ENCODE measurements at places on chromosomes 3 and 15.

DNA sequence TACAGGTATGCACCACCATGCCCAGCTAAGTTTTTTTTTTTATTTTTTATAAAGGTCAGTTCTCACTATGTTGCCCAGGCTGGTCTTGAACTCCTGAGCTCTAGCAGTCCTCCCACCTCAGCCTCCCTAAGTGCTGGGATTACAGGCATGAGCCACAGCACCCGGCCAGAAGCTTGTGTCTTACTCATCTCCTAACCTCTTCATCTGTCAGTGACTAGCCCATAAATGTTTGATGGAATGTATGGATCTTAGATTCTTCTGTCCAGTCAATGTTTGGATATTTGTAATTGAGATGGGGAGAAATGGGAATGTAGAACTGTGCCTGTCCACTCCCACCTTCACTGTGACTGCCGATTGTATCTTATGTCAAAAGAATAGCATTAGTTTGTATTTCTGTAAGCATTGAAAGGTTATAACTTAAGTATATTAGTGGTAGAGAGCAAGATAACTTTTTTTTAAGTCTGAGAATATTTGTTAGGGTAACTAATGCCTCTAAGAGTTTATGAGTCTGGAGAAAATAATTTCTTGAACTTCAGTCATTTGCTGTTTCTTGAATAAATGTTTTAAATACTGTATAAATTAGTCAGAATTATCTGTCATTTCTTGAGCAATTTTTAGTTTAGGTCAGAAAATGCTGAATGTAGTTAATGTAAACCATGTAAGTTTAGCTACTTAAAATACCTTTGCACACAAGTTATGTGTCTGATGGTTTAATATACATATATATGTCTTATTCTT is 215.3 kb upstream of the CGNL1 start:
- DNase-seq: no peak

GRCh38 chr3:183576487-183577107 is 21.1 kb upstream of the KLHL6 start:
- DNase-seq: peak; percentile 77

- no peak for DNase-seq
Observed at GRCh38 chr15:92580933-92581445, 74.6 kb downstream of the FAM174B start.

DNA sequence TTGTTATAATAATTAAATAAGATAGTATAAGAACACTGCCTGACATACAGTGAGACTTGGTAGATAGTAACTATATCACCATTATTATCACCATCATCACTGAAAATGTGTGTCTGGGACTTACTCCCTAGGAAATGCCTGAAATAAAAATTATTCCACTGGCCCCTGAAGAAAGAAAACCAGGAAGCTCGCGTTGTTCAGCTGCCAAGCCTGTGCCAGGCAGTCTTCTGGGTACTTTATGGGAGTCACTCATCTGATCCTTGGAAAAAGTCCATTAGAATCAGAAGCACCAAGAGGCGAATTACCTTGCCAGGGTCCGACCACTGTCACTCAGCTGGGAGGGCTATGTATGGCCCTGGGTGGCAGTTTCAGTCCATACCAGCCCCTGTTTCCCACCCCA is 220.3 kb upstream of the TPM1 start:
- DNase-seq: no peak

DNA sequence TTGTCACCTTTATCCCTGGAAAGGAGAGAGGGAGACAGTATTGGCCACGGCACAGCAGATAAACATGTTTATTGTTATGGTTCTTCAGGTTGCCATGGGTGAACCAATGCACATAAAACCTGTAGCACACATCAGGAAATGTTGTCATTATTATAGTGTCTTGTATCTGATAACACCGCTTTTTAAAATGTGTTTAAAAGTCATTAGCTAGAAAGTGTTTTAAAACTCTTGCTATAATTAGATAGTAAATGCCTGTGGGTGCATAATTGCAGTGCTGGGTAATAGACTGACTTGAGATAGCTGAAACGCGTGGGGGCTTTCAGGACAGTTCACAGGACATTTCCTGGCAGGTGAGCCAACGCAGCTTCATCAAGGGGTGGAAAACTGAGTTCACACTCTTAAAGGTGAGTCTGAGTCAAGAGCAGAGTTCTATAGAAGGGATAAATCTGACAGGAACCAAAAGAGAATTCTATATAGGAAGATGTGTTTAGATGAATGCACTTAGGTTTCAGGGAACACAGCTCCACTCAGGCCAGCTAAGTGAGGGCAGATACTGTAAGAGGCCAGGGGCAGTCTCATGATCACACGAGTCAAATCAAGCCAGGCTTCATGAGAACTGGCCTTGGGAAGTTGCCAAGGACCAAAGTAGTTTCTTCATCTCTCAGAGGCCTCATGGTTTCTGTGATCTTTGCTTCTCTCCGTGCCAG is 35.6 kb upstream of the PPP4R2 start:
- DNase-seq: no peak

GRCh38 chr15:73856458-73857192 is 16.7 kb upstream of the TBC1D21 start:
- no peak for DNase-seq

DNA sequence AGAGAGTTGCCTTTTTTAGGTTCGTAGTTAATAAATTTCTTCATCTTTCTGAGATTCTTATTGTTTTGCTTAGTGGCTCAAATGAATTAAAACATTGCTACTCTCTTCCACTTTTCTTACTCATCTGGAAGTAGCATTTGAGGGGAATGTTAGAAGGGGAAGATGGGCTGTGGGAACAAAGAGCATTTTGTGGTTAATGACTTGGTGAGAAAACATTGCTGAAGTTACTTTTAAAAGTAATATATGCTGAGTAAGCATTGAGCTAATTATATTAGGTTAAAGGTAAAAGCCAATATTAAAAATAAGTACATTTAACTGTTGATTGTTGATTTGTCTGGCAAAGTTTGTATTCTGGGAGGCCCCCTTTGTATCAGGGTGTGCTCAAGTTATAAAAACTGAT is 5.7 kb downstream of the MORF4L1 start:
- DNase-seq: no peak

- no peak for DNase-seq
Observed at GRCh38 chr3:98744283-98744682, 18.9 kb upstream of the ST3GAL6 start.

DNA sequence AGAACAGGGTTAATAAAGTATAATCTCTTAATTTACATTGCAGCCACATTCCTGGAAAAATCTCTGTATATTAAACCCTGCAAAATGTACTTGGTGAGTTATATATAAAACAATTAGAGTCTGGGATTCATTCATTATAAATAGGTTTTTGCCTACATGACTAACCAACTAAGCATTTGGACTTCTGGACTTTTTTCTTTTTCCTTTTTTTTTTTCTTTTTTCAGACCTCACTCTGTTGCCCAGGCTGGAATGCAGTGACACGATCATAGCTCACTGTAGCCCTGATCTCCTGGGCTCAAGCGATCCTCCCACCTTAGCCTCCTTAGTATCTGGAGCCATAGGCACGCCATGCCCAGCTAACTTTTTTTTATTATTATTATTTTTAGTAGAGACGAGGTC is 4.5 kb downstream of the DNAJC13 start:
- DNase-seq: no peak

GRCh38 chr3:72191209-72191960 is 406.4 kb upstream of the PROK2 start:
- DNase-seq: no peak

DNA sequence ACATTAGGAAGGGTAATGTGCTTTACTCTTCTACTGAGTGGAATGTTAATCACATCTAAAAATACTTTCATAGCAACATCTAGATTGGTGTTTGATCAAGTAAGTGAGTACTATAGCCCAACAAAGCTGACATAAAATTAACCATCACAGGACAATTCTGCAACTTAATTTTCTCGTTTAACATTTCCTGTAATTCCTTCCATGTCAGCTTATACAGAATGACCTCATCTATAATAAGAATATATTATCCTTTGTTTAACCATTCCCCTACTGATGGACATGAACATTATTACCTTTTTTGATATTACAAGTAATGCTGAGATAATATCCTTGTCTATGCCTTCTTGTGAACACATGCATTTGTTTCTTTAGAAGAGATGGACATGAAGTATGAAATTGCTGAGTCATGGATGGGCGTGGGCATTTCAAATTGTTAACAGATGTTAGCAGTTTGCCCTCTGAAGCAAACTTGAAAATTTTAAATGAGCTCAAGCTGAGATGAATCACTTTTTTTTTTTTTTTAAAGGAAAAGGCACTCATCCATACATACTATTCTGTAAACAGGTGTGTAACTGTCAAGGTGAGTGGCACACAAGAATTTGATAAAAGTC is 85.1 kb downstream of the OXNAD1 start:
- no peak for DNase-seq

GRCh38 chr3:71388535-71389120 is 194.9 kb downstream of the FOXP1 start:
- DNase-seq: no peak

GRCh38 chr15:66654739-66655375 is 47.2 kb upstream of the SMAD6 start:
- DNase-seq: no peak

- peak; percentile 1 for DNase-seq
Observed at GRCh38 chr3:169863458-169863899, 6.3 kb downstream of the LRRC31 start.

DNA sequence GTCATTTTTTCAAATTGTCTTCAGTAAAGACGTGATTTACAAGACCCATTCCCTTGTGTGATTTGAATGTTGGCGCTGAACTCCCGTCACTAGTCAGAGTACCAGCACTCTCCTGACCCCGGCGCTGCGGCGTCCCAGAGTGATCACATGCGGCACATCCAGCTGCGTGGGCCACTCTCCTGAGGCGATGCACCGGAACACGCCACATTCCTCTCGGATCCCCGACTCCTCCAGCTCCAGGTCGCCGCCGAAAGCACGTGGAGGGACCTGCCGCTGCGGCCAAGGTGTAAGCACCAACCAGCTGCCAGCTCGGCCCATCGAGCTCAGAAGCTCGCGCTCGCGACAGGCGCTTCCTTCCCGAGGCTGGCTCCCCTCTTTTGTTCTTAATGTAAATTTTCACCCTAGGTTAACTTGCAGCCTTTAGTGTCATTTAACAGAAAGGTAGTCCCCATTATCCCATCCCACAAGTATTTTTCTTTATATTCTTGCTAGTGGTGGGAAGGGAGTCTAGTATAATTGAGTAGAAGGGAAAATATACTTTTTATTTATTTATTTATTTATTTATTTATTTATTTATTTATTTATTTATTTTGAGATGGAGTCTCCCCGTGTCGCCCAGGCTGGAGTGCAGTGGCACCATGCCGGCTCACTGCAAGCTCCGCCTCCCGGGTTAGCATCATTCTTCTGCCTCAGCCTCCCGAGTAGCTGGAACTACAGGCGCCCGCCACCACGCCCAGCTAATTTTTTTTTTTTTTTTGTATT is 61.7 kb upstream of the VGLL3 start:
- no peak for DNase-seq

DNA sequence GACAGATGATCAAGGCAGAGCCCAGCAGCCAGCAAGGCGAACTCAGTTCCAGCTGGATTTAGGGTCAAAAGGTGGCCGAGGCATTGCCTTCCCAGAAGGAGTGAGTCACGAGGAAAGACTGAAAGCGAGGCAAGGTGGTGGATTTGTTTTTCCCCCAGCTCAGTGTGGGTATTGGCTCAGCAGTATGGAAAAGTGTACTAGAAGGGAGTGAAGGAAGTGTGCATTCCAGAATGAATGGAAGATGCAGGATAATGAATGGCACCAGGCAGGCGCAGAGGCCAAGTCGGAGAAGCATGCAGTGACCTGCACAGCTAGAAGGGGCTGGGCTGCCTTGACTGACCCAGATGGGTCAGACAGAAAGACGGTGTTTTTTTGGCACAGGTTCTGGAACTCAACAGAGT is 46.3 kb downstream of the FOXP1 start:
- no peak for DNase-seq

DNA sequence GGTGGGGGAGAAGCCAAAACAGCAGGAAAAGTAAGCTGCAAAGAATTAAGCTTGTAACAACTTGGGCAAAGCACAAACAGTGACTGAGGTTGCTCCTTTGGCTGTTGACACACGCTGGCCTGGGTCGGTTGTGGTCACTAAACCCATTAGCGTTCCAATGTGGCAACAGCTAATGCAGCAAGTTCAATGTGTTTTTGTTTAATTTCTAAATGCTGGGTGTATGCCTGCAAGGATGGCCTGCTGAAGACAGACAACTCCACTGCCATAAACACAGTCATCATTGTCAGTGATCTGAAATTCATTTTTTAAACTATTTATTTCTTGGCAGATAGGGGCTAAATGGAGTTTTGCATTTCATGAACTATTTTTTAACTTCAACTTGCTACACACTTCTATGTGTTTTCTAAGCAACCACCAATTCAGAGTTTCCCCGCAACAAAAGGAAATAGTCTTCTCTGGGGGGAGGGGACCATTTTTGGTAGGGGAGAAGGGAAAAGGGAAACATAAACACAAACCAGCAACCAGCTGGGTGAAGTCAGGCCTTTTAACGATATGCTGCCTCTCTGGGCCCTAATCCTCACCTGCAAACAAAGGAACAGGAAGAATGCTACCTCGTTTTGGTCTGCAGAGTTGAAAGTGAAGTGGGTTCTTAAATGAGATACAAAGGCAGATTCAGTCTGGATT is 34.8 kb upstream of the WNT5A start:
- DNase-seq: no peak

DNA sequence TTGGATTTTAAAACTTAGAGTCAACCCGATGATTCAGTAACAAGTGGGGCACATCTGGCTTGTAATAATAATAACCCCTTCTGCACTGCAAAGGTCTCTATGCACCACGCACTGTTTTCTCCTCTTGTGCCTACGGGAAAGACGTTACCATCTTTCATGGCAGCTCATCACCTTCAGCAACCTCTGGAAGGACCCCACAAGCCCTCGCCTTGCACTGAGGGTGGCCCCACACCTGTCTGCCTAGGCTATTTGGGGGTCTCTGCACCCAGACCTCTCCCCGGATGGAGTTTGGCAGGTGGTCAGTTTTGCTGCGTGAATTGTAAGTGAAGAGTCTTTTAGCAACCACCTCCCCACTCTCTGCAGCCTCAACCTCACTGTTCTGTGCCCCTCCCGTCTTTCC is 138.6 kb upstream of the MEF2A start:
- DNase-seq: no peak

DNA sequence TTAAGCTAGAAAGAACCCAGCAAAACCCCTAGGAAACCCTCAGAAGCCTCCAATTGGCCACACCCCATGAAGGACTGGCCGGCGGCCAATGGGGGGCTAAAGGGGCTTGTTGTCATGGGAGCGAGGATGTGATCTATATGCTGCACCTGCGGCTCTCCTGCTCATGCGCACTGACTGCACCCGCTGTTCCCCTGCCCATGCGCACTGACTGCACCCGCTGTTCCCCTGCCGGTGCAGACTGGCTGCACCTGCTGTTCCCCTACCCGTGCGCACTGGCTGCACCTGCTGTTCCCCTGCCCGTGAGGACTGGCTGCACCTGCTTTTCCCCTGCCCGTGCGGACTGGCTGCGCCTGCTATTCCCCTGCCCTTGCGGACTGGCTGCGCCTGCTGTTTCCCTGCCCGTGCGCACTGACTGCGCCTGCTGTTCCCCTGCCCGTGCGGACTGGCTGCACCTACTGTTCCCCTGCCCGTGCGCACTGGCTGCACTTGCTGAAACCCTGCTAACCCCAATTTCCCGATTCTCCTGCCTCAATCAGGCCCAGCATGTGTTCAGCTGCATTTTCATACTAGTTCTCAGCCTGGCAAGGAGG is 16.8 kb upstream of the MCCC1 start:
- DNase-seq: peak; percentile 99
